Left cardiac atrium (tissue), 4 donors: ENCODE measurements at places on chromosomes 2 and 18.
A peak's percentile ranks its signal among the peaks of the same experiment; 100 is the strongest.

- DNase-seq: no peak
Observed at GRCh38 chr2:96733931-96734330, 5.9 kb downstream of the LMAN2L start.

DNA sequence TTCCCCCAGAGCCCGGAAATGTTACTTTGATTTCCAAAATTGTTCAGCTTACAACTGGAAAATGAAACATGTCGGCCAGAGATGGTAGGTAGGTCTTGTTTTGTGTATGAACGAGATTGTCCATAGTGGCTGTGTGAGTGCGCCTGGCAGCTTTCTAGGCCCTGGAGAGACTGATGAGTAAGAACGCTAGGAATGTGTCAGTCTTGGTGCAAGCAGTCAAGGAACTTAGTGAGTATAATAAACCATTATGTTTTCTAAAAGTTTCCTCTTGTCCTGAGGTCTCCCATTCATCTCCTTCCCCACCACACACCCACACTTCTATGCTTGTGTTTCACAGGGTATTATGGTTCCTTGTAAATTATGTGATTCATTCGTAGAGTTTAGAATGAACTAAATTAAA, 234.2 kb downstream of the CDH2 start:
- DNase-seq: no peak

DNA sequence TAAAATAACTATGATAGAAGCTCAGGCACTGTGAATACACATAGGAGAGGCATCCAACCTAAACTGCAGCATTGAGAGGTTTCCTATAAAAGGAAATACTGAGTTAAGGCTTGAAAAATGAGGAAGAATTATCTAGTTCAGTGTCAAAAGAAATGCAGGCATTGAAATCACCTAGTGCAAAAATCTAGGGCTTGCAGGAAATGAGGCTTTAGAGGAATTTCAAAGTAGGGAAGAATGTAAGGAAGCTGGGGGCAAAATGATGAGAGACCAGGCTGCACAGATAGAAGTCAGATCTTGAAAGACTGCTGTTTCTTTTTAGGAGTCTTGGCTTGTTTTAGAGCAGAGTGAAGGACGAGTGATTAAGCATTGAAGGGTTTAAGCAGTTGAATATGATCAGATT, 28.1 kb upstream of the SCYGR2 start:
- DNase-seq: no peak

DNA sequence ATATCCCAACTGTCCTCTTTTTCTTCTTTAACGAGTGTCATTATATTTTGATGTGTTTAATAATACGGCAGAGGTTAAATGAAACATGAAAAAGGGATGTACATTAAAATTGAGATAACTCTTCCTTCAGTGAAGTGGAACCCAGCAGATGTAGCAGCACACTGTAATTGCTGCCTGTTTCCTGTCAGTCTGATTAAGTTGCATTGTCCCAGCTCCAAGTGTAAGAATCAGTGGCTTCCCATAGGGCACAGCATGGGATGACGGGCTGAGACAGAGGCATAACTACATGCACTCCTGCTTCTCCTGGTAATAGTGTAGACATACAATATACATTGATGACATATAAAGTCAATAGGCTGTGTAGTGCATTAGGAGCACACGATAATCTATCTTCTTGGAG, 175.8 kb upstream of the TCF4 start:
- DNase-seq: no peak

DNA sequence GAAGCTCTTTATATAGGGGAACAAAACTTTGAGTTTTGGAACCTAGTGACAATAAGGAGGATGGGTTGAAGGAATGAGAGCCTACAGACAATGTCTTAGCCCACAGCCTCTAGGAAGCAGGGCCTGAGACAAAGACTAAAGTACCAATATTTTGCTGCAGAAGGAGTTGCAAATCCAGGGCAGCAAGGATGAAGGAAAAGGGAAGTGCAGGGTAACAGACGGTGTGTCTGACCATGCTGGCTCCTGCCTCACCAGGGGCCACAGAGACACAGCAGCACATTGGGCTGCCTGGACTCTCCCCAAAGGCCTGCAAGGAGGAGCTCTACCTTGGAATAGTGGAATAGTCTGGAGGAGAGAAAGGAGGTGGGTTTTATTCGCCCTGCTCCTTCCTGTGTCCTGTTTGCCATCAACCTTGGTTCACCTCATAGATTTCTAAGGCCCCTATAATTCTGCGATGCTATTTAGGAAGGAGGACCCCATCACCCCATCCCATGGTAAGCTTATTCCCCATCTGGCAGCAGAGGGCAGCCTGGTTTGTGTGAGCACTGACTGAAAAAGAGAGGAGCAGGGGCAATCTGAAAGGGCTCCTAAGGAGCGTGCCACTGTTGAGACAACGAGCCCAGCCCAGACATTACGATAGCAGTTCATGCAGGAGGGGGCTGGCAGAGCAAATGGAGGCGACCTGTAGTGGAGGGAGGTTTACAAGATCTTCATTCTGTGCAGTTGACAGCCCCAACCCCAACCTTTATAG, 143.4 kb downstream of the MGAT5 start:
- DNase-seq: no peak

- DNase-seq: no peak
Observed at GRCh38 chr2:26177122-26177521, 4.2 kb downstream of the GAREM2 start.

- no peak for DNase-seq
Observed at GRCh38 chr2:68907232-68907919, 36.2 kb upstream of the BMP10 start.

DNA sequence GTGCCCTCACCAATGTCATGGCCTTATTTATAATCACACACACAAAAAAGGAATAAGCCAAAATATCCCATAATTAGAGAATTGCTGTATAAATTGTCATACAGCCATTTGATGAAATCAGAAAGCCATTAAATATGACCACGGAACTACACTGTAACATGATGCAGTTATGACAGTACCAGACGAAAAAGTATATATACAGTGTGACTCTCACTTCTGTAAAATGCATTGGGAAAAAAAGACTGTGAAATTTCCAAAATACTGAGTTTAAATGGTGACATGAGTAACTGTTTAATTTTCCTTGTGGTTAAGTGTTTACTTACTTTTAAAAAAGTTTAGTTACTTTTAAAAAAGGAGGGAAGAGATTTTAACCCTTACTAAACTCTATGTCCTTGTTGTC, 25.4 kb downstream of the UXS1 start:
- DNase-seq: no peak

GRCh38 chr2:201830666-201831065, 24.3 kb downstream of the CDK15 start:
- DNase-seq: no peak

DNA sequence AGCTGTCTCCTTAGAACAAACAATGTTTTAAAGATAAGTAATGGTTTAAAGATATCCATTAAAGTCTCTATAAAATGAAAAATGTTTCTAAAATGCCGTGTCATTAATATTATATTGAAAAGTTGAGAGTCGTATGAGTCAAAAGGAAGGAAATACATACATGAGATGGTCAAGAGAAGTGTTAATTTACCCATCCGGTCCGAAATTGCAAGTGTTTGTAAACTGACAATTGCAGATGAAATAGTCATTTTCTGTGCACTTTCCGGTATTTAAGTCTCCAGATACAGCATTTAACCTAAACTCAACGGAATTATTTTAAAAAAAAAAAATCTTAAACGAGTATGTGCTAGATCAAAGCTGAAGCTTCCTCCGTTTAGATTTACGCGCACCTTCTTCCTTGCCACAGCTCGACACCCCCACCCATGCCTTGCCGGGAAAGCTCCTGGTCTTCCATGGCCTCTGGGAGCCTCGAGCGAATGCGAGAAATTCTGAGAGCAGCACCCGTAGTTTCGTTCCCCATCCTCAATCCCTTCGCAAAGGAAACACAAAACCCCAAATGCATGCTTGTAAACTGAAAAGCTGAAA, 1.8 kb downstream of the DSC3 start:
- DNase-seq: no peak

GRCh38 chr2:227351639-227352038, 26.6 kb downstream of the MFF start:
- DNase-seq: no peak

- no peak for DNase-seq
Observed at GRCh38 chr2:201432038-201432620, 19.1 kb downstream of the TRAK2 start.

DNA sequence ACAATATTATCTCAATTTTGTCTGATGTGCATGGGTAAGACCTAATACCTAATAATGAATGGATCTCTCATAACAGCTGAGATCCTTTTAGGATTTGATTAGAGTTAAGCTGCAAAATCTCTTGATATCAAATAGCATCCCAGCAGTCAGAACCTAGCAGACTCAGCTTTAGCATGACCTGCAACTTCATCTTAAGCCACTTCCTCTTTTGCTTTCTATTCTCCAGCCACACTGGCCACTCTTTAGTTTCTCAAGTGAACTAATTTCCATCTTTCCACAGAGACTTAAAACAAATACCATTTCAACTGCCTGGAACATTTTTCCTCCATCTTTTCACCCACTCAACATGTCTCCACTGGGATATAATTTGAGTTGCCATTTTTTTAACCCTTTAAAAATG, 1251.6 kb upstream of the ZEB2 start:
- no peak for DNase-seq

GRCh38 chr2:127935337-127935736, 49.6 kb upstream of the AMMECR1L start:
- DNase-seq: no peak

GRCh38 chr18:34600158-34600557, 109.9 kb upstream of the DTNA start:
- no peak for DNase-seq

- no peak for DNase-seq
Observed at GRCh38 chr18:29174891-29175290, 998.0 kb upstream of the CDH2 start.

GRCh38 chr2:127305990-127306585, 12.1 kb upstream of the ERCC3 start:
- DNase-seq: no peak

DNA sequence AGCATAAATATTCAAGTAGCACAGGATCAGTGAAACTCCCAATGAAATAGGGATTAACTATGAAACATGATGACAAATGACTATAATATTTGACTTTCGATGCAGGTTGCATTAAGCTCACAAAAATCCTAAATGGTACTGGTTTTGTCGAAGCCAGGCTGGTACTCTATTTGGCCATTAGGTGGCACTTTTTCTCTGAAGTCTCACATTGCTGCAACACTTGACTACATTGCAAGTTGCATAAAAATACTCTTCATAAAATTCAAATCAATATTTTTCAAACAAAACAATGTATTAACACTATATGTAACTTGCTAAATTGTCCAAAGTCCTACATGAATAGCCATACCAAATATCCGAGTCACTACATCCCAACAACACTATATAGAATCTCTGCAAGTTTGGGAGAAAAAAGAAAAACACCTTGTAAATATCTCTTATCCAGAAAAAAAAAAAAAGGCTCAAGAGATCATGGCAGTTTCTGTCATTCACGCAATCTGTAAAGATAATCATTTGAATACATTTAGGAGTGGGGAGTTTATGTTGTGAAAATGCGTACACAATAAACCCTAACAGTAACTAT, 9.5 kb downstream of the RTTN start:
- no peak for DNase-seq

GRCh38 chr18:69838003-69838402, 109.7 kb downstream of the CD226 start:
- no peak for DNase-seq

DNA sequence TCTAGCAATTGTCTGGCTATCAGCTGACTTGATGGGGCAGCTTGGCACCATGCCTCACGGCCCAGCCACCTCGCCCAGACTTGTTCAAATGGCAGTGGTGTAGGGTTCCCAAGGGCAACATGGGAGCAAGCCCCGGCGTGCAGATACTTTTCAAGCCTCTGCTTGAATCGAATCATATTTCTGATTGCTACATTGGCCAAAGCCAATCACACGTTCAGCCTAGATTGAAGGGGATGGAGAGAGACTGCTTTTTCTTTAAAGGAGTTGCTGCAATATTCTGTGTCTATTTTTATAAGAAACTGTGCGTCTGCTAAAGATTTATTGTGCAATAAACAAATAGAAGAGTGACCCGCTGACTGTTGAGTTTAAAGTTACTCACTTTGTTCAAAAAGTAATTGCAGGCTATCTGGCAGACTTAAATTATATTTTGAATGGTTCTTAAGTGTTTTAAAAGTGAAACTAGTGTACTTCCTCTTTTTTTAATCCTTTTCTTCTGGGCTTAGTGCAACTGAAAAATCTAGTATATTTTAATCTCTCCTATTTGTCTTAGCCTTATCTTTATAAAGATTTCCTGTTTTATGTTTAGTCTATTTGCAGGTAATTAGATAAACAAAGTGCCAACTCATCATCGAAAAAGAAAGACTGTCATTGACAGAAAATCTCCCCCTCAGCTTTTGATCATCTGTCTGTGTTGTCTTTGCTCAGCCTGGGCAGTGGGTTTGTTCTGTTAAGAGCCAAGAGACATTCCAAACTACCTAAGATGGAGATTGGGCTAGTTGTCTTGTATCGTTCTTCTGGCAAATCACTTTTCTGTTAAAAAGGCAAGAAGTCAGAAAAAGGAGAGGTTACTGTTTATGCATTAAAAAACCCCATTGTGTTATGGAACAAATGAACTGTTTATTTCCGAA, 156.1 kb downstream of the TPGS2 start:
- no peak for DNase-seq

DNA sequence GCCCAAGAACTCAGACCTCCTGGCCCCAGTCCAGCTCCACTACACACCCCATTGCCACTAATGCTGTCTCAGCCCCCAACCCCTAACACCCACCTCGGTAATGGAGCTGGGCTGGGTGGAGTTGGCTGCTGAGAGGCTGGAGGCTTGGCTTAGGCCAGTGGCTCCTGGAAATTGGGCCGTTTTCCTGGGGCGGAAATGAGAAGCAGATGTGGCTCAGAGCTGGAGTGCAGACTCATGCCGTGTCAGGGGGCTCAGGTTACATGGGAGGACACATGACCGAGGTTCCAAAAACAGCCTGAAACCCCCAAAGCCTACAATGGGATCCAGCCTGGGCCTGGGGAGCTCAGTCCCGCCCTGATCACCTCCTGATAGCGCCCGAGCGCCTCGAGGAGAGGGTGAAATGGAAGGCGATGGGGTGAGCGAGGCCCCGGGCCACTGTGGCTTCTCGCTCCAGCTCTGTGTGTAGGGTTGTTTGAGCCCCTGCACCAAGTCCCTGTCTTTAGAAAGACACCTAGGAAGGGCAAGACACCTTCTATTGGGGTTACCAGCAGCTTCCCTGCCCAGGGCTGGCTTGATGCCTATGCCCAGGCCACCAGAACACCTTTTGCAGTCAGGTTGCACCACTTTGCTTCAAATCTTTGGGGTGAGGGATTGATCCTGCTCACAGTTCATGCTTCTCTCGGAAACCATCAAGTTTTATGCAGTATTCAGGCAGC, 175.7 kb upstream of the HAAO start:
- DNase-seq: peak; percentile 63
